Right cardiac atrium (tissue), 5 donors: ENCODE measurements at places on chromosomes 2 and 18. TPM values are rescaled to one million over a fixed set of nuclear protein-coding genes. Genes with fewer than 3 reads are reported as not detected.

SERPINB2 gene
- not detected for total RNA-seq

FAM228B gene
- total RNA-seq: 62.0 TPM

FBXO48 gene
- total RNA-seq: 0.42 TPM

TLX2 gene
- total RNA-seq: not detected

GRCh38 chr2:9474361-9475057, at the start of gene IAH1:
Gene IAH1, plus strand, starts transcription at chr2:9474551. Its CDS starts 16 bp downstream, at chr2:9474567.
- peak; percentile 68 for DNase-seq

GRCh38 chr2:99679518-99679917, 189.7 kb upstream of the REV1 start:
- no peak for DNase-seq

GRCh38 chr2:174436351-174436750, 40.8 kb downstream of the SCRN3 start:
- DNase-seq: no peak

DNA sequence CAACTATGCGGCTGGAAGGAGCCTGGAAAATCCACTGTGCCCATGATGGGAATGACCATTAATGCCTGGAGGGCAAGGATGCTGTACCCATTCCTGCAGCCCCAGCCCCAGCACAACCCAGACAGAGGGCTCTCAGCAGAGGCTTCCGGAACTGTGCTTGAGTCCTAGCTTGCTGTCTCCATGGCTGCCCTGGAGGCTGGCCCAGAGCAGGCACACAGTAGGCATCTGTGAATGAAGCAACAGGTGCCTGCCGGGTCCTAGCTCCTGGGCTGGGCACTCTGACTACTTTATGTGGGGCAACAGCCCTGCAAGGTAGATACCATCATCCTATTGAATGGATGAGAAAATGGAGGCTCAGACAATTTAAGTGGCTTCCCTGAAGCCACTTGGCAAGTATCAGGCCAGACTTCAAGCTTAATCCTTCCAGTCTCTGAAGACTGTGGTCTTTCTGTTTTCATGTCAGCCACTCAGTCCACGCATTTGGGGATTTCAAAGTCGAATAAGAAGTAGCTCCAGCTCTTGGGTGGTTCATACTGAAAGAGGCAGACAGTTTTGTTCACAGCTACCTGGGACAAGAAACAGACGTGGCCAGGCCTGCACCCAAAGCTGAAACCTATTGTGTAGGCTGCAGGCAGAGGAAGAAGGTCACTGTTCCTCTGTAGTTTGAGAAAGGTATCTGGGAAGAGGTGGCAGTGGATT, 237.5 kb downstream of the ZBTB7C start:
- no peak for DNase-seq

- DNase-seq: no peak
Observed at GRCh38 chr2:95719473-95720060, 127.8 kb downstream of the TRIM43 start.

DNA sequence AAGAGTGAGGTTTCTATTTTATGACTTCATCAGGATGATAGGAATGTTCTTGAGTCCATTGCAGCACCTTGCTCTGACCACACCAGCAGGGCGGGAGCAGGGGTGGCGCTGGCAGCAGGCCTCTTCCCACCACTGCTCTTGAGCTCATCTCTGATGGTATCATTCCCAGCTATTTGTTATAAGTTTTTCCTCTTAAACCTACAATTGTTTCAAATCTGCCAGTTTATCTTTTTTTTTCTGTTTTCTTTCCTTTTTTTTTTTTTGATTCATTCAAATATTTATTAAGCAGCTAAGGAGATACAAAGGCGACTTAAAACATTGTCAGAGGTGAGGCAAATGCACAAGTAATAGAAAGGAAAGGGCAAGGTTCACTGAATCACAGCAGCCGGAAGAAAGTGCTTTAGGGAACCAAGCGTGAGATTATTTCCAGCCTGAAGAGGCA, 28.7 kb downstream of the NIFK start:
- DNase-seq: no peak

GRCh38 chr2:181553244-181553643, 96.1 kb downstream of the ITGA4 start:
- DNase-seq: no peak

DNA sequence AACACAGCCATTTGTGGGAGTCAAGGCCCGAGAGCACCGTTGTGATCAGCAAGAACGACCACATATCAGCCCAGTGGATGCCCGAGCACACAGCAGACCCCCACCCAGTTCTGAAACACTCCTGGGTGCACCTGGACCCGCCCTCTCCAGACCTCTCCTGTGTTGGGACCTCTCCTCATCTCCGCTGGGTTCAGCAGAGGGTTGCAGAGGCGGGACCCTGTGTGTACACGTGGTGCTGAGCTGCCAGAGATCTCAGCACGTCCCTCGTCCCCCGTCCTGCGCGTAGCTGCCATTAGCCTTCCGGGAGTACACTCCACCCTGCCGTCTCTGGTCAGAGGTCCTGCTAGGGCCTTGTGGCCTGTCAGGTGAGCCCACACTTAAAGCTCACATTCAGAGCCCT, 51.7 kb downstream of the ADI1 start:
- DNase-seq: peak; percentile 38

GRCh38 chr2:154623819-154624218, 74.7 kb upstream of the KCNJ3 start:
- peak; percentile 52 for DNase-seq

DNA sequence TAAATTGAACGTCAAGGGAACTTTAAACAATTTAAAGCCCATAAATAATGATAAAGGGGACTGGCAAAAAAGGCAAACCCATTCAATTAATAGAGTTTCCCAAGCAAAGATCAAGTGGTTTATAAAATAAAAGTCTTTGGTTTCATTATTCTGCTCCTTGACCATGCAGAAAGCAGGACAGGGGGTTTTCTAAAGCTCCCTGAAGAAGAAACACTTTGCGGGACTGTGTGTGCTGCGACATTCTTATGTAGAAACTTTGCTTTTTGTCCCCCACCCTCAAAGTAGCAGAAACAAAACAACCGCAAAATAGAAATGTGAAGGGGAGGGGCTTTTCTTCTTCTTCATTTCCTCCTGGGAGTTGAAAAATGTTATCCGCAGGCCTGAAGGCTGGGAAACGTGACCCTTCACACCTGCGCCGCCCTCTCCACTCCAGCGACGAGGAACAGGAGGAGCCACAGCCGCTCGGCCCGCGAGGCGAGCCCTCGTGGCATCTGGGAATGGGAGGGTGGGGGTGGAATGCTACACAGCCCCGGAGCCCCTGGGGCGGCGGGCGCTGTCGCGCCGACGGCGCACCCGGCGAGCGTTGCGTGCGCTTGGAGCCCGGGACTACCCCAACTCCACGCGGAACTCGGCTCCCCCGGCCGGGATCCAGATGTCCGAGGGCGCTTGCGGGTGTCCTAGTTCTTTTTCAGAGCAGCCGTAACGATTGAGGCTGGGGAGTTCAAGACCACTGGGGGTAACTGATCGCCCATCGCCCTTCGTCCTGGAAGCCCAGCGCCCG, 4.3 kb upstream of the GBX2 start:
- DNase-seq: no peak

GRCh38 chr2:39141334-39142271, 20.8 kb upstream of the SOS1 start:
- no peak for DNase-seq

DNA sequence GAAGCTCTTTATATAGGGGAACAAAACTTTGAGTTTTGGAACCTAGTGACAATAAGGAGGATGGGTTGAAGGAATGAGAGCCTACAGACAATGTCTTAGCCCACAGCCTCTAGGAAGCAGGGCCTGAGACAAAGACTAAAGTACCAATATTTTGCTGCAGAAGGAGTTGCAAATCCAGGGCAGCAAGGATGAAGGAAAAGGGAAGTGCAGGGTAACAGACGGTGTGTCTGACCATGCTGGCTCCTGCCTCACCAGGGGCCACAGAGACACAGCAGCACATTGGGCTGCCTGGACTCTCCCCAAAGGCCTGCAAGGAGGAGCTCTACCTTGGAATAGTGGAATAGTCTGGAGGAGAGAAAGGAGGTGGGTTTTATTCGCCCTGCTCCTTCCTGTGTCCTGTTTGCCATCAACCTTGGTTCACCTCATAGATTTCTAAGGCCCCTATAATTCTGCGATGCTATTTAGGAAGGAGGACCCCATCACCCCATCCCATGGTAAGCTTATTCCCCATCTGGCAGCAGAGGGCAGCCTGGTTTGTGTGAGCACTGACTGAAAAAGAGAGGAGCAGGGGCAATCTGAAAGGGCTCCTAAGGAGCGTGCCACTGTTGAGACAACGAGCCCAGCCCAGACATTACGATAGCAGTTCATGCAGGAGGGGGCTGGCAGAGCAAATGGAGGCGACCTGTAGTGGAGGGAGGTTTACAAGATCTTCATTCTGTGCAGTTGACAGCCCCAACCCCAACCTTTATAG, 143.4 kb downstream of the MGAT5 start:
- DNase-seq: no peak
